ENCODE measurements at places on chromosomes 11 and 22.

DNA sequence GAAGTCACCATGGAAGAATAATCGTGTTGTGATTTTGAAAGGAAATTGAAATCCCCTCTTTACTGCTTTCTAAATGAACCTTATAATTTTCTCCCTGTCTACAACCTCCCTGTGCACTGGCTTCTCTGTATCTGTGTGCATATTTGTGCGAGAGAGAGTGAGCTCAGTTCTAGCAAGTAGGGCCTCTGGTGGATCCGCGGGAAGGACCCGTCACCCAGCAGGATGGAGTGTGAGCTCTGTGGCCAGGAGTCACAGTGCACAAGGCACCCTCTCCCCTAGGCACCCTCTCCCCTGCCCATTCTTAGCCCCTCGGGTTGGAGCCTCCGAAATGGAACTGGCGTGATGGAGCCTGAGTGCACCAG is 109.0 kb downstream of the TRIM29 start:
- no peak for DNase-seq

DNA sequence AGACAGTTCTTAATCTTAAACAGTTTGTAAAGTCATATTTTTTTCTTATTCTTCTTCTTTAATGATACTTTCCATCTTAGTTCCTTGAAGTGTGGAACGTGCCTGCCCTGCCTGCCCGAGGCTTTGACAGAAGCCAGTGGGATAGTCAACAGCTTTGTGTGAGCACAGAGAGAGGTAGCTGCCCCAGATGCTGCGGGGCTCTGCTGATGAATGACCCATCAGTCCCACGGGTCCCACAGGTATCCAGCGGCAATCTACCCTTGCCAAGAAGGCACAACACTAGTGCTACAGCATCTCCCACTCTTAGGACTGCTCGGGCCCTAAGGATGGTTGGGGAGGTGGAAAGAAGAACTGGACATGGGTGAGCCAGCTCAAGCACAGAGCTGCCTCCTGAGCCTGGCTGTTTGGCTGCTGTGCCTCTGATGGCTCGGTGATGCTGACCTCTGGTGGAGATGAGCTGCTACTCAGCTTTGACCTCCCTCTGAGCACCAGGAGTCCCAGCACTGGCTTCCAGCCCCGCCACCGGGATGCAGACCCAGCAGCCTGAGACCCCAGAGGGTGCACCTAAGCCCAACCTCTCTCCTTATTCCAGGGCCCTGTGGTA is 11.8 kb upstream of the APLNR start:
- peak; percentile 27 for DNase-seq

- DNase-seq, result no peak
Observed at GRCh38 chr11:8822469-8822868, 88.5 kb upstream of the AKIP1 start.

DNA sequence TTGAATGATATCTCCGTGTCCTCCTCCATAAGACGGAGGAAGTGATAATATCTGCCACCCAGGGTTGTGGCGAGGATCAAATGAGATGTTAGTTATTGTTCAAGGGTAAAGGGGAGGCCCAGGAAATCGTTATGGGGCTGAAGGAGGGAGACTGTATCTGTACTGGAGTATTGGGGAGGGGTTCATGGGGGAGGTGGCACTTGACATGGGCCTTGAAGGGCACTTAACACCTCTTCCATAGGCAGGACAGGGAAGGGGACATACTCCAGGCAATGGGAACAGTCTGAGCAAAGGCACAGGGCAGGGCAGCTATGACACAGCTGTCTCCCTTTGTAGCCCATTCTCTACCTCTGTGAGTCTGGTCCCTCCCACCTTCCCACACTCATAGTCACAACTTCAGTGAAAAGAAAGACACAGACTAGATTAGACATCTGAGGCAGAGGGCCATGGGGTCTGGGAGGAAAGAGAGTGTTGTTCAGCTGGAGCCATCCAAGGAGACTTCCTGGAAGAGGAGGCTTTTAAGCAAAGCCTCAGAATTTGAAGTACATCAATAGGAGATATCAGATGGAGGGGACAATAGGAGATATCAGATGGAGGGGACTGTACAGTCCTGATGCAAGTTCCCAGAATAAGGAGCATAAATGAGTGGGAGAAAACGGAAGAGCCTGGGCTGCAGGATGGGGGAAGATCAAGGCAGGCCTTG is 15.8 kb upstream of the DGKZ start:
- no peak for DNase-seq

GRCh38 chr11:44957040-44957515 is 6.4 kb upstream of the TP53I11 start:
- DNase-seq, result no peak

DNA sequence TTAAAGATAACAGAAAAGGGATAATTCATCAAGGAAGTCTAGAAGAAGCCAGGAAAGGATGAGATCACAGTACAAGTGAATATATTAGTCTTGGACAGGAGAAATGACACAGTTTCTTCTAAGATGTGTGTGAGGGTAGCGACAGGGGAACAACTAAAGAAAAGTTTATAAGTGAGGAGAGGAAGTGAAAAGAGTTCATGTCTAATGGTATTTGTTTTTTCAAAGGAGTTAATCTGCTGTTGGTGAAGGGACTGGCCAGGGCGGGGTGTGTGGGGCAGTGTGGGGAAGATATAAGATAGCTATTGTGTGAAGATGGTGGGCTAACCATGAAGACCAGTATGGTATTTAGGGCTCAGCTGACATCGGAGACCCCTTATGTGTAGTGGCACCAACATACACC is 7.6 kb upstream of the PPFIBP2 start:
- DNase-seq, result no peak

DNA sequence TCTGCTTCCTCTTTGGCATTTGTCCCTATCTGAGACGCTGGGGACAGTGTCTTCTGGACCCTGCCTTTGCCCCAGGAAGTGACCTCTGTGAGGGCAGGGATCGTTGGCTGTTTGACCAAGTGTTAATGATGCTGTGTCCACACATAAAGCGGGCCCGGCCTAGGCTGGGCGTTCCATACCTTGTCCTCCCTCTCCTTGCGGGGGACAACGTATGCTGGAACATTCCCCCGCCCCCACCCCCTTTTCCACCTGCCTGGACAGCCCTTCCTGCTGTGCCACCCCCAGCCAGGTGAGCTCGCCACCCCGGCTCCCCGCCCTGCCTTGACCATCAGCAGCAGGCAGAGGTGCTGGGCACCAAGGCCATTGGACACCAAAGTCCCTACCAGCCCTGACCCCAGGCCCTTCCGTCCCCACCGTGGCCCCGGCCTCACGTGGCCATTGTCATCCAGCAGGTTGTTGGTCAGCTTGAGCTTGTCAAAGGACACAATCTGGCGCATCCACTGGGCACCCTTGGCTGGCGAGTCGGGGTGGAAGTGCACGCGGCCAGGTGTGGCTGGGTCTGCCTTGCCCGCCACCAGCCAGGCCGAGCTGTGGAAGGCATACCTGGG is 4.1 kb upstream of the NUDT8 start:
- no peak for DNase-seq

- no peak for DNase-seq
Observed at GRCh38 chr22:38783095-38783615, 10.8 kb downstream of the DNAL4 start.

GRCh38 chr22:45268958-45269844 is 15.5 kb upstream of the UPK3A start:
- DNase-seq, result no peak

DNA sequence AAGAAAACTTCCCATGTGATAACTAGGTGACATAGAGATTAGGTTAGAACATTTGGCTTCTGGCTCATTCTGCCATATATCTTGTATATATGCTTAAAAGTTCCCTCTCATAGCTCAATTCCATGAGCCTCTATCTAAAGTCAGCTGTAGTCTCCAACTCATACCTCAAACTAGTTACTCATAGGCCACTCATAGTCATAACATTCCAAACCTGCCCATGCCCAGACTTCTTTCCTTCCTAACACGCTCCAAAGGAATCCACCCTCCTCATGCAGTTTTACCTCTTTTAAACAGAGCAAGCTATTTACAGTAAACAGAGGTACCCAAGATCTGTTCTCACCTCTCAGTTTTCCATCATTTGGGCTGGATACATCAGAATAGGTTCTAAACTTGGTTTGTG is 39.4 kb downstream of the GLYATL2 start:
- peak; percentile 73 for DNase-seq

- DNase-seq, result no peak
Observed at GRCh38 chr11:76927160-76927559, 66.4 kb downstream of the ACER3 start.

GRCh38 chr11:119999220-119999619 is 138.7 kb downstream of the TRIM29 start:
- peak; percentile 16 for DNase-seq

DNA sequence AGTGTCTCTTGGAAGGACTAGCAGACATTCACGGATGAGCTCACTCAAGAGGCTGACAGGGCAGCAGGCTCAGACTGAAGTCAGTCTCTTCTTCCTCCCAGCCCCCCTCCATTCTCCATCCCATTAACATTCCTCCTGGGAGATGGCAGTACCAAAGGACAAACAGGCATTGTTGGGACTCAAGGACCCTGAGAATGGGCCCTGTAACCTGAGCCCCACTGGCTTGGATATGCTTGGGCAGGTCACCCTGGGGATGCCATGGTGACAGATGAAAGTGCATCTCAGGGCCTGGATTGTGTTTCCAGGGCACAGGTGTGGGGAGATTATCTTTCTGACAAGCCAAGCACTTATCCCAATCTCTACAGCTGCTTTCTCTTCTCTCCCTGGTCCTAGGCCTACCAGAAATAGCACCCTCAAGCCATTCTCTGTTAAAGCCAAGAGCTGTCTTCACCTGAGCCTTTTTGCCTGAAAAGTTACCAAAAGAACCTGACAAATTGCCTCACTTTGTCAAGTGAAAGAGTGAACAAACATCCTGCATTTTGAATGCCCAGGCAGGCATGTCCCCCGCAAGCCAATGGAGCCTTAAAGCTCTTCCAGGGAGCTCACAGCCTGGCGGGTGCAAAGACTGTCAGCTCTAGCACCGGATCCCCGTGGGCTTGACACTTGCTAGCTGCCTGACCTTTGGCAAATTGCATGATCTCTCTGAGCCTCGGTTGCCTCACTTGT is 366.0 kb upstream of the NARS2 start:
- DNase-seq, result no peak

- peak; percentile 38 for DNase-seq
Observed at GRCh38 chr11:104254347-104254746, 90.4 kb upstream of the PDGFD start.

DNA sequence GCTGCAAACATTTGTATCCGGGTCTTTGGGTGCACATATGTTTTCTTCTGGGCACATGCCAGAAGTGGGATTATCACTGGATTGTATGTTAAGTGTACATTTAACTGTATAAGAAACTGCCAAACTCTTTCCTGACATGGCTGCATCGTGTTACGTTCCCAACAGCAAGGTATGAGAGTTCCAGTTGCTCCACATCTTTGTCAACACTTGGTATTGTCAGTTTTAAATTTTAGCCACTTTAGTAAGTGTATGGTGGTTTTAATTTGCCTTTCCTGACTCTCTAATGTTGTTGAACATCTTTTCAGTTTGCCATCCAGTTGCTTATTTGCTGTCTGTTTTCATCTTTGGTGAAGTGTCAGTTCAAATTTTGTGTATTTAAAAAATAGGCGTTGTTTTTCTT is 22.5 kb upstream of the SMIM38 start:
- DNase-seq, result no peak

- no peak for DNase-seq
Observed at GRCh38 chr11:96185220-96185768, 157.7 kb downstream of the MAML2 start.

DNA sequence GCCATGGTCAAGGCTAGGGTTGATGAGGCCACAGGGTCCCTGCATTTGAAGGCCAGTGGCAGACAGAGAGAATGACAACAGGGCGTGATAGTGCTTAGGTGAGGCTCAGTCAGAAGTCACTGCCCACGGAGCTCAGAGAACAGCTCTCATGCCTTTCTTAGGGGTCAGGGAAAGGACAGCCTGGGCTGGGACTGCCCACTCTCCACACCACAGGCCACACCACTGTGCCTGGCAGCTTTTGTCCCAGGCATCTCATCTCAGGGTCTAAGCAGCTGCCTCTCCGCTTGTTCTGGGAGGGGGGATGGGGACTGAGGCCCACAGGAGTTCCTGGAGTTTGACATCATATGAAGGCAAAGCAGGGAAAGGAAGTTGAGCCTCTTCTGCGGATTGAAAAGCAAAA is 150.2 kb upstream of the B3GAT1 start:
- no peak for DNase-seq
